A172 (cell line): ENCODE measurements at places on chromosomes 2 and 18. TPM values are rescaled to one million over a fixed set of nuclear protein-coding genes. Genes with fewer than 3 reads are reported as not detected.

DNA sequence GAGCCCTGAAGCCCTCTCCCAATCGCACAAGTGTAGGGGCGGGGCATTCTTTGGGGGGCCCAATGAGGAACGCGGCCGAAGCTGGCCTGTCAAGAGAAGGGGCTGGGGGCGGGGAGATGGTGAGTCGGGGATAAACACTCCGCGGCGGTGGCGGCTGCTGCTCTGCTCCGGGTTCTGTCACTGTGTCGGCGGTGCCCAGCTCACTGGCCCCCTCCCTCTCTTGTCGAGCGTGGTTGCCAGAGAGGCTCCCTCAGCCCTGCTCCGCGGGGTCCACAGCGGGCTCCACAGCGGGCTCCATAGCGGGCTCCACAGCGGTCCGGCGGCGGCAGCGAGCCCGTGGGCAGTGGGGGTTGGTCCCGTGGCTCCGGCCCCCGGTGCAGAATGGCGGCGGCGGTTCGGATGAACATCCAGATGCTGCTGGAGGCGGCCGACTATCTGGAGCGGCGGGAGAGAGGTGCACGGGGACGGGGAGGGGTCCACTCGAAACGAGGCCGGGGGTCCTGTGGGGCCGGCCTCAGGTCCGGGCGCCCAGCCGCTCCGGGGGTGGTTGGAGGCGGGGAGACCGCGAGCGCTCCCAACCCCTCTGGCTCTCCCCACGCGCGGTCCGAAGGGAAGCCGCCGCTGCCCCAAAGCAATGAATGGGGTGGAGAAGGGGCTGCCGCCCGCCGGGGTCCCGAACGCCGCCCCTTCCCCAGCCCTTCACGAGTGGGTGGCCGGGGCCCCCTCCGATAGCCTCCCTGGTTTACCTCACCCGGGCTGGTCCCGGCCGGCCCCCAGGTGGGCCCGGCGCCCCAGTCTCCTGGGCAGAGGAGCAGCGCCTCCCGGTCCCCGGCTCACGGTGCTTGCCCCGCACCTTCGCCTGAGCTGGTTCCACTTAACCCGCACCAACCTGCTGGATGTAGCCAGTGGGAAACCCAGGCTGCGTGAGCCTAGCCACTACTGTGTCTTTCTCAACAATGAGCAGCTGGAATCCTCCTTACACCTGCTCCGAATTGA lies at the start of gene MXD1:
TSS of gene MXD1 (plus strand) at position 160 of the 996 bp plus-strand sequence. CDS start at position 382, 222 bp downstream.
- no peak for DNase-seq

Gene ITGA4
- 17.8 and 23.5 TPM in 2 replicates for total RNA-seq

Gene UGT1A8
- not detected in 2 replicates for total RNA-seq

- DNase-seq: no peak
Observed at GRCh38 chr18:49123431-49123830, 172.7 kb upstream of the SMAD7 start.

Gene APCDD1
- total RNA-seq: not detected in 2 replicates

GRCh38 chr18:63427558-63427957 lies 5.3 kb upstream of the VPS4B start:
- peak; percentile 45 for DNase-seq

GRCh38 chr18:9739516-9739915 lies 31.4 kb downstream of the RAB31 start:
- no peak for DNase-seq

Gene GPR45
- total RNA-seq: not detected in 2 replicates

- no peak for DNase-seq
Observed at GRCh38 chr2:27707462-27708256, 44.0 kb downstream of the SLC4A1AP start.

DNA sequence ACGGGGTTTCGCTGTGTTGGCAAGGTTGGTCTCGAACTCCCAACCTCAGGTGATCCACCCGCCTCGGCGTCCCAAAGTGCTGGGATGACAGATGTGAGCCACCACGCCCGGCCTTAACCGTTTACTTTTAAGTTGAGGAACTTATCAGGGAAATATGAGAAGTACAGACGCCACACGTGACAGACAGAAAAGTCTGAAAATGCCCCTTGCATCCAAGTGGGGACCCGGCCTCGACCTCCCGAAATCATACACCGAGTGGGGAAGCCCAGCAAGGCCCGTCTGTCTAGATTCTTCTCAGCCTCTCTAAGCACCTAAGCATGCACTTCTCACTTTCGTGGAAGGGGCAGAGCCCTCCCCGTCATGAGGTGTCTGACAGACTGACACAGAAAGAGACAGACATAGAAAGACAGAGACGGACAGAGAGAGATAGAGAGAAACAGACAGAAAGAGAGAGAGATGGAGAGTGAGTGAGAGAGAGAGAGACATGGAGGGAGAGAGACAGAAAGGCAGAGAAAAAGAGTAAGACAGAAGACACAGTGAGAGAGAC lies 107.3 kb upstream of the ANKRD30BL start:
- no peak for DNase-seq

Gene GNLY
- not detected in 2 replicates for total RNA-seq

GRCh38 chr18:9153256-9153655 lies 16.7 kb downstream of the ANKRD12 start:
- no peak for DNase-seq

DNA sequence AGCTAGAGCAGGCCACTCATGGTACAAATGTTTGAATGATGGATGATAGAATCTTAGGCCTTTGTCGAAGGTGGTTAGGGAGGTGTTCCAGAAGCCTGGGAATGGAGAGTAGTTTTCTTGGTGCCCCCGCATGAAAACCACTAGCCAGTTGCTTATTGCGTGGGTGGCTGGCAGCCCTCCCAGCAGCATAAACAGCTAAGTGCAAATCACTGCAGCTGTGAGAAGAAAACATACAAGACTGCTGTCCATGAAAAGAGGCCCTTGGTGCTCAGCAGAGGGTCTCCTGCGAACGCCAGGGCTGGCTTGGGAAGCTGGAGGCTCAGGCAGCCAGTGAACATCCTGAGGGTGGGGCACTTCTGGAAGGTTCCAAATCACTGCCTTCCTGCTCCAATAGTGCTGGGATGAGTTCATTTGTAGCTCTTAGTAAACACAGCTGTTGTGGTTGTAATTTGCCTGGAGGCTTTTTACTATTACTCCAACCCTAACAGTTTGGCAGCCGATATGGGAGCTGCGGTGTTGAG lies 118.8 kb downstream of the MGAT5 start:
- DNase-seq: peak; percentile 70

Gene CFAP65
- total RNA-seq: 0.26 and 0.55 TPM in 2 replicates

Gene IKZF2
- 1.5 and 1.8 TPM in 2 replicates for total RNA-seq

Gene ITPRID2
- total RNA-seq: 317 and 424 TPM in 2 replicates

DNA sequence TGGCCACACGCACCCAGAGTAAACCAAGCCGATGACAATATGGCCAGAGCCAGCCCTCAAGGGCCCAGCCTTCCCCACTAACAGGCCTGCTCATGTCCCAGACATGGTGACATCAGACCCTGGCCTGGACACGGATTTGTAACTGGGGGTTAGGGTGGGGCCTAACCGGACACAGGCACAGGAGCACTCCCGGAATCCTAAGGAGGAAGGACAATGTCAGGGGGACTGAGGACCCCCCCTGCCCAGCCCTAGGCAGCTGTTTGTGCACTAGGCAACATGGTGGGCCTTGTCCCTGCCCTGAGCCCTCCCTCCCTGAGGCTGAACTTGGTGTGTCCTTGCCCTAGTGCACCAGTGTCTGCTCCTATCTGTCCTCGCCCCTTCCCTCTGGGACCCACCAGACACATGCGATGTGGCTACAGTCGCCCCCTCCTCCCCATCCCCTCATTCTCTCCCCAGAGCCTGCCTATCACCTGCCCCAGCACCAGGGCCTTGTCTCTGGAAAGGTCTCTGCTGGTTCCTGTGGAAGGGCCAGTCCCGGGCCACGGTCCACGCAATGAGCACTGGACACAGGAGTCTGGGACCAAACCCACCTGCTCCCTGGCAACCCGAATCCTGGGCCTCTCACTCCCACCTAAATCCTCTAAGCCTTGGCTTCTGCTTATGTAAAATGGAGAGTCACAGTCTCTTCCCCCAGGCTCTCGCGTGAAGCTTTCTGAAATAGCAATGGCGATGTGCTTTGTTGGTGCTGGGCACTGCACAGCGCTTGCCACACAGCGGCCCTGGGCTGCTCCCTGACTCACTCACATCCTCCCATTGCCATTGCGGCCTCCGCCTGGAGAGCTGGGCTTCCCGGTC lies 76.5 kb upstream of the RAB6C start:
- DNase-seq: no peak

Gene IL36B
- total RNA-seq: 0.19 TPM in 1 of 2 replicates, not detected in the other

Gene SLC19A3
- 0.07 and 0.10 TPM in 2 replicates for total RNA-seq

Gene ANKRD62
- not detected in 2 replicates for total RNA-seq

DNA sequence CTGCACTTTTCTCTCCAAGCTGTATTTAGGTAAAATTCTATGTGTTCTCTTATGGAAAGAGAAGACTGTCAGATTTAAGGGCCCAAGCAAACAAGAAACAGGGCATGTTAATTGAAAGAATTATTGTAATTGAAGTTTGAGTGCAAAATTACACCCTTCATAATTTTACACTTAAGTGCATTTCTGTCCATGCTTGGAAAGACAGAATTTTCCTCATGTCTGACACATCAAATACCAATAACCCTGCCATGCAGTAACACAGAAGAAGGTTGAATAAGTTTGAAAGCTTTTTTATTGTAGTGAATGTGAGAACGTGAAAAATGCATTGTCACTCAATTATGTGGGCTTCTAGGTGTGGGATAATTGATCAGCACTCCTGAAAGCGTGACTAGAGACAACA lies 52.9 kb upstream of the PARD3B start:
- DNase-seq: no peak

- no peak for DNase-seq
Observed at GRCh38 chr2:142734231-142734630, 143.2 kb upstream of the KYNU start.

Gene STK39
- total RNA-seq: 35.3 and 37.5 TPM in 2 replicates

DNA sequence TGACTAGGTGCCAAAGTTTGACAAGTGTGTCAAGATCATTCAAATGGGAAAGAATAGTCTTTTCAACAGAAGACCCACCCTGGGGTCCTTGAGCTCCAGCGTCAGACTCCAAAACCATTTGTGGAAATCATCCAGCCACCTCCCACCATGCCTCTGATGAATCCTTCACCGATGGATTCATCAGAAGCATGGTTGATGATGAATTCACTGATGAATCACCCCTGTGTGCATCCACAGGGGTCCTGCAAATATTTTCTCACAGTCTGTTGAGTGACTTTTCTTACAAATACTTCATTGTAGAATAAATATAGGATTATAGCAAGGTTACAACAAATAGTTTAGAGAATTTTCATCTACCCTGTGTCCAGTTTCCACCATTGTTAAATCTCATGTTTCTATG lies 4.3 kb downstream of the UGT1A9 start:
- DNase-seq: peak; percentile 51

- DNase-seq: no peak
Observed at GRCh38 chr2:234081970-234082822, 31.7 kb downstream of the SPP2 start.

Gene GCFC2
- total RNA-seq: 32.1 and 43.0 TPM in 2 replicates

GRCh38 chr2:23568626-23569190 lies 183.7 kb downstream of the KLHL29 start:
- no peak for DNase-seq

DNA sequence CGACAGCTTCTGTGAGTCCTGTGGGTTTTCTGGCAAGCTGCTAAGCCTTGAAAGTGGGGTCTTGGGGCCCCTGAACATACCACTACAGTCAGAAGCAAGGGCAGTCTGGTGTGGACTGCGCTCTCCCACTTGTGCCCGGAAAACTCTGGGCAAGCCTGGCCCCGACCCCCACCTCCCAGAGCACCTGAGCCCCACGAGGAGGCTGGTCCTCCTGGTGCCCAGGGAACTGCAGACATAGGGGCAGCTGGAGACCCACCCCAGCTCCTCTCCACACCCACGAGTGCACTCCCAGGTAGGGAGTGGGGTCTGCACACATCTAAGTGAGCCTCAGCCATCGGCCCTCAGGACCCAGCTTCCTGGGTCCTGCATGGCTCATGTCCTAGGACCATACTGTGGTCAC lies 16.2 kb upstream of the GPC1 start:
- no peak for DNase-seq

Gene GAL3ST2
- not detected in 2 replicates for total RNA-seq

Gene CD226
- 0.17 and 0.29 TPM in 2 replicates for total RNA-seq

DNA sequence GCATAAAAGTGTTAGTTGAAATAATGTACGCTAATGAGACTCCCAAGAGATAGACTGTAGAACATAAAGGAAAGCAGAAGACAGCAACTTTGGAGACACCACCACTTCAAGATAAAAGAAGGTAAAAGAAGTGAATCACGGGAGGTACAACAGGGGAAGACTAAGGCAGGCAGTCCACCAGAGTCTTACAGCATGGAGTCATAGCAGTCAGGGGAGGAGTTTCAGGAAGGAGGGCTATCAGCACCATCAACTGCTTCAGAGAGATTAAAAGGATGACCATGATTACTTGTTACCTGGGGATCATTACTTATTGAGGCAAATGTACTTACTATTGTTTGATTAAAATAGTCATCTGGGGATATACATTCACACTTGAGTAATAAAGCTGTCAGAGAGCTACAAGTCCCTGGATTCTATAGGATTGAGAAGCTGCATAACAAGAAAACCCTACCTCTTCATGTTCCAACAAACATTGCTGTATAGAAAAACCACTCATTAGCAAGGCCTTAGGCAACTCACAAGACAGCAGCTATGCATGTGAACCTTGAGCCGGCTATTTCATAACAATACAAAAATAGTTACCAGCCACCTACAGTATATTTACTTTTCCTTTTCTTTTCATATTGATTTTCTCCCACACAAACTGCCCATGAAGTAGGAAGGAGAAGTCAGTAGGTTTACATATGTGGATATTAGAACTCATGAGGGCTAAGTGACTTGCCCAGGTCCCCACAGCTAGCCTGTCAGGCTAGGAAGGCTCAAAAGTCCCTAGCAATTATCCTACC lies 101.7 kb downstream of the PDE11A start:
- no peak for DNase-seq

GRCh38 chr2:51013933-51014526 lies 17.9 kb downstream of the NRXN1 start:
- no peak for DNase-seq

Gene AGXT
- 0.07 TPM in 1 of 2 replicates, not detected in the other for total RNA-seq

DNA sequence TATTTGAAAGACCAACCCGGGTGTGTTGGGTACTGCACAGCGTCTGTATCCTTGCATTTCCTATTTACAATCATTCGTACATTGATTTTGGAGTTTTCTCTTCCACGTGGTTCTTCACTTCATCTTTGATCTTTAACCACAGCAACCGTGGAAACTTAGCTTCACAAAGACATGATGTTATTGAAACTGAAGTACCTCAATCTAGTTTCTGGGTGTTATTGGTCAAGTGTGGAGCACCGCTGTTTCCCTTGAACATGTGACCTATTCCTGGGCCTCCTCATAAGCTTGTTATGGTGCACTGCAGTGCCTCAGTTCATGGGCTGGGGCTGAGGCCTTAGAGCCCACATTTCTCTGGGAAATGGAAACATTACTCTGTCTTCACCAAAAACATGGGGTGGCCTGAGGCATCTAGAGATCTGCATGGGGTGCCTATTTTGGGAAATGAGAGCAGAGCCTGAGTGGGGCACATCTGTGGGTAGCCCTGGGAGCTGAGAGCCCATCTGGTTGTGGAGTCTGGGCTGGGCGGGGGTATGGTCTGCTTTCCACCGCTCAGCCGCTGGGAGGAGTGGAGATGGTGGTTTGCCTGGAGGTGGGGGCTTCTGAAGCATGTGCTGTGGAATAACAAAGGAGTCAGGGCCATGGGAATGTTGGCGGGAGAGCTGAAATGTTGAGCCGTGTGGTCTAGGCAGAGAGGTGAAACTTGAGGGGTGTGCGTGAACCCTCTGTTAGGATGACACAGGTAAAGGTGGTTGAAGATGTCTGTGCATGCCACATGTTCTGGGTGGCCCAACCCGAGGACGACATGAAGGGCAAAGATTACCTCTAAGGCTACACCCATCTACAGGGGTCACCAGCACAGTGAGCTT lies 37.4 kb downstream of the ZNF236 start:
- no peak for DNase-seq

Gene RAMP1
- 32.4 and 35.2 TPM in 2 replicates for total RNA-seq
